ENCODE measurements at places on chromosomes 16 and 17. TPM values are rescaled to one million over a fixed set of nuclear protein-coding genes. Genes with fewer than 3 reads are reported as not detected.

The TBX2 gene
- 17.2 TPM for total RNA-seq

The AKAP10 gene
- total RNA-seq: 18.5 TPM

The PDK2 gene
- 131 TPM for total RNA-seq

The RAB37 gene
- total RNA-seq: 0.94 TPM

The TEKT5 gene
- total RNA-seq: 0.22 TPM

The HS3ST2 gene
- total RNA-seq: 0.22 TPM

The AIPL1 gene
- total RNA-seq: not detected

The NPIPA7 gene
- total RNA-seq: 5.5 TPM

The IL17C gene
- not detected for total RNA-seq

The SLC6A4 gene
- total RNA-seq: 0.70 TPM

The TBC1D3H gene
- total RNA-seq: not detected

Measured in cardiac septum (tissue), 1 donor.